Femur (tissue), 1 donor: ENCODE measurements at places on chromosomes 1 and 21.

- no peak for DNase-seq
Measured at GRCh38 chr1:207431508-207431907, 22.6 kb upstream of the CR2 start.

DNA sequence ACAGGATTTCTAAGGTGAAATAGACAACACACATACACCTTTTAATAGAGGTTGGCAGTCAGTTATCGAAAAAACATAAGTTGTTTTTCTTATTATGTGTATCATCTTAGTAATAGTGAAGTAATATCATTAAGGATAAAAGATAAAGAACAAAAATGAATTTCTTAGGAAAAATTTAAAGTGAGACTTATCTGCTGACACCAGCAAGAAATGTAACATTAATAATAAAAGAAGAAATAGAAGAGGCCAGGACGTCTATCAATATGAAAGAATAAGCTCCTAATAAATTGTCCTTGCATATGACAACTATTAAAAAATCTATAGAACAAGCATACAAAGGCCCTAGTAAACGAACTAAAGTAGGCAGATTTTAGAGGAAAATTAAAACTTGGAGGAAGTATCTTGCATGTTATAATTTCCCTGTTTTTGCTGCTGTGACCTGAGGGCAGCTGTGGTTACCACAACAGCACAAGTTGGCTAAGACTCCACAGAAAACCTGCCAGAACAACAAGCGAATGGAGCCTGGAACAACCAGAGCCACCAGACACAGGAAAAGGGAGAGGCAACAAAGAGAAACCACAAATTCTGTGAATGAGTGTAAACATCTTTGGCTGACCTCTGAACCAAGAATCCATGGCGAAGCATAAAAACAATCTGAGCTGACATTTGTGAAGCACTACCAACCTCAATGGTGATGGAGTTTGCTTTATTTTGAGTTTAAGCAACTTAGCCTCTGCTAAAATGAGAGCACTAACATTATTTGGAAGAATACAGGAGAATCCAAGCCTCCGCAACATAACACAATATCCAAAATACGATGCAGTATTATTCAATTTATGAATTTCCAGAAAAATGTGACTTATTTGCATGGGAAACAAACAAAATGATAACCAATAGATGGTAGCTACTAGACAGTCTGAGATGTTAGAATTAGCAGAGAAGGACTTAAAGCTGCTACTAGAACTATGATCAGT, 207.5 kb downstream of the KCNT2 start:
- peak; percentile 48 for DNase-seq

DNA sequence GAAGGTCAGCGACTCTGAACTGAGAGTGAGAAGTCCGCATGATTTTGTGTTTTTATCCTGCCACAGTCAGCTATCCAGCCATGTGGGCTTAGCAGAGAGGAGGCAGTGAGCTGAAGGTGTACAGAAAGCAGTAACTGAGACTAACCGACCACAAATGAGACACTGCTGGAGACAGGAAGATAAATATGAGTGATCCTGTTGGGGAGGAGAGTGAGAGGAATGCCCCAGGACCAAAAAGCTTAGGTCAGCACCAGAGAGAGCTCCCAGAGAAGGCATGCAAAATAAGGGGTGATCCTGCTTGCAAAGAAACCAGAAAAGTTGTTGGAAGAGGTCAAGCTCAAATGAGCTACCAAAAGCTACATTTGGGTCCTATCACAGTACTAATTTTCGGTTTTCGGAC, 63.7 kb downstream of the HLCS start:
- no peak for DNase-seq

GRCh38 chr1:228073061-228073856, 9.2 kb upstream of the ARF1 start:
- no peak for DNase-seq

GRCh38 chr1:214977110-214977509, 105.4 kb upstream of the KCNK2 start:
- no peak for DNase-seq

GRCh38 chr21:14321042-14321441, 61.9 kb downstream of the HSPA13 start:
- DNase-seq, result no peak

DNA sequence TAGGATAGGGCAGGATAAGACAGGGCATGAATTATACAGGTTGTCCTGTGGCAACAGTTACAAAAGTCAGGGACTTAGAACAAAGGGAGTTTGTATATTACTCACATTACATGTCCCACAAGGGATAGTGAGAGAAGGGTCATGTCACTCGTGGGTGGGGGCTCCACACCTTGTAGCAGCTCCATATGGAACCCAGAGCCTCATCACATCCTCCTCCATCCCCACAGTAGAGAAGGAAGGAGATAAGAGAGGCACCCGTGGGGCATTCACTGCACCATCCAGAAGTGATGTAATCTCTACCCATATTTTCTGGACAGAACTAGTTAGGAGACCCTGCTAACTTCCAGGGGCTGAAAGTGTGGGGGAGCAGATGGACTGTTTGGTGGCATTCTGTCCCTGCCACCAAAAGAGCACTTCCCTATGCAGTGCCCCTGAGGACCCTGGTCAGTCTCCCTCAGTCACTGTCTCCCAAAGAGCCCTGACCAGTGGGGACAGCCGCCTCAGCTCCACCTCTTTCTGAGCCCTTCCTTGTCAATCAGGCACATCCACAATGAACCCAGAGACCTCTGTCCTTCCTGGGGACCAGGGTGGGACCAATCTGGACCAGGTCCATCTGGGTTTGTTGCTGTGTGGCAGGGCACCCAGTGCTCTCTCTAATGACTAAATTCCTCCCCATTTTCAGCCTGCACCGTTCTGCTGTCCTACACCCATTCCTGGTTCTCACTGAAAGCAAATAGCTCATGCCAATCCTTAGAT, 154.8 kb upstream of the ETV3 start:
- DNase-seq, result no peak

GRCh38 chr1:216788671-216789070, 65.4 kb upstream of the ESRRG start:
- no peak for DNase-seq

GRCh38 chr1:7077136-7077535, 291.9 kb downstream of the CAMTA1 start:
- no peak for DNase-seq

- no peak for DNase-seq
Measured at GRCh38 chr1:38098101-38098847, 51.7 kb upstream of the POU3F1 start.

DNA sequence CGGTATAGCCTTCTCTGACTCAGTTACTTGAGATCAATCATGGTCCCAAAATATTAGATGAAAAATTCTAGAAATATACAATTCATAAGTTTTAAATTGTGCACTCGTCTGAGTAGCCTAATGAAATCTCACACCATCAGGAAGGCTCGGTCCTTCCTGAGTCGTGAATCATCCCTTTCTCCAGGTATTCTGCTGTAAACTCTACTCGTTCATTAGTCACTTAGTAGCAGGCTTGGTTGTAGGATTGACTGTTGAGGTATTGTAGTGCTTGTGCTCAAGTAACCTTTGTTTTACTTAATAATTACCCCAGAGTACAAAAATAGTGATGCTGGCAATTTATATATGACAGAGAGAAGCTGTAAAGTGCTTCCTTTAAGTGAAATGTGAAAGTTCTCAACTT, 238.7 kb downstream of the OLFM3 start:
- DNase-seq, result no peak

- no peak for DNase-seq
Measured at GRCh38 chr1:41591891-41592290, 107.4 kb upstream of the EDN2 start.

DNA sequence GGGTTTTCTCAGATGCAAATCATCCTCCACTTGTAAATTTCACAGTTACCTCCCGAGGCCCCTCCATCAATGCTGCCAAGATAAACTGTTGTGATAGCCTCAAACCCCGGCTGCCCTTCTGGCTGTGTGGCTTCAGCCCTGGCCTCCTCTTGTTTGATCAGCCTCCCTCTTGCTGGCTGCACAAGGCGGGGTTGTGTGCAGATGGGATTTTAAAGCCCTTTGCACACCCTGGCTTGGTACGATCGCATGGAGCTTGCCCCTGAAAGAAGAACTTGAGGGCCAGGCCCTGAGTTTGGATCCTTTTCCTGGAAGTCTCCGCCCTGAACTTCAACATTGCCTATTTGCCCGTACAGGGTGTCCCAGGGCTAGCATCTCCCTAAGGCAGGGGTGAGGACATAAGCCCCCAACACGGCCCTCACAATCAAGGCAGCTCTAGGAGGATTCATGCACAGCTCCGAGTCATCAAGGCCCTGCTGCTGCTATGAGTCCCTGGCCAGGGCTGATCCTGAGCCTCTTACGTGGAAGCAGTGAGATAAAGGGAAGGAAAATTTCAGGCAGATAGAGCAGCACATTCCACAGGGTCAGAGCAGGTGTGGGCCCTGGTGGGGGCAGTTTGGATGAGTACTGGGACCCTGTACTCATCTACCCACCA, 181.2 kb upstream of the VAMP3 start:
- no peak for DNase-seq

DNA sequence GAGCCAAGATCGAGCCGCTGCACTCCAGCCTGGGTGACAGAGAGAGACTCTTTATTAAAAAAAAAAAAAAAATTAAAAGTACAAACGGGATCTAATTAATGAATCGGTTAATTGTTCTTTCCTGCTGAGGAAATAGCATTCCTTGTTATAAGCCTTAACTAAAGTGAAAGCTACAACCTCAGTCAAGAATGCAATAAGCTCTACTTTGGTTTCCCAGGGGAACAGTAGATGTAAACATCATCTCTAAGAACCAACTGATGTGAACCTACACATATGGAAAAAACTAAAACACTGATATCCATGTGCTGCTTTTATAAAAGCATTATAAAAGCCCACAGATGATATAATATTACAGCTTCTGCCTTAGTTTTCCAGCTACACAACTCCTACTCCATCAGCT, 41.9 kb downstream of the LPGAT1 start:
- no peak for DNase-seq

GRCh38 chr1:107432108-107432507, 291.3 kb downstream of the NTNG1 start:
- no peak for DNase-seq

- DNase-seq, result peak; percentile 48
Measured at GRCh38 chr1:99544328-99544727, 101.6 kb upstream of the PALMD start.

- no peak for DNase-seq
Measured at GRCh38 chr1:147099192-147099591, 73.1 kb downstream of the PRKAB2 start.

GRCh38 chr1:153544453-153545066, 1.0 kb downstream of the S100A4 start:
- peak; percentile 24 for DNase-seq

- DNase-seq, result no peak
Measured at GRCh38 chr21:43353282-43354025, 73.5 kb downstream of the SIK1 start.

DNA sequence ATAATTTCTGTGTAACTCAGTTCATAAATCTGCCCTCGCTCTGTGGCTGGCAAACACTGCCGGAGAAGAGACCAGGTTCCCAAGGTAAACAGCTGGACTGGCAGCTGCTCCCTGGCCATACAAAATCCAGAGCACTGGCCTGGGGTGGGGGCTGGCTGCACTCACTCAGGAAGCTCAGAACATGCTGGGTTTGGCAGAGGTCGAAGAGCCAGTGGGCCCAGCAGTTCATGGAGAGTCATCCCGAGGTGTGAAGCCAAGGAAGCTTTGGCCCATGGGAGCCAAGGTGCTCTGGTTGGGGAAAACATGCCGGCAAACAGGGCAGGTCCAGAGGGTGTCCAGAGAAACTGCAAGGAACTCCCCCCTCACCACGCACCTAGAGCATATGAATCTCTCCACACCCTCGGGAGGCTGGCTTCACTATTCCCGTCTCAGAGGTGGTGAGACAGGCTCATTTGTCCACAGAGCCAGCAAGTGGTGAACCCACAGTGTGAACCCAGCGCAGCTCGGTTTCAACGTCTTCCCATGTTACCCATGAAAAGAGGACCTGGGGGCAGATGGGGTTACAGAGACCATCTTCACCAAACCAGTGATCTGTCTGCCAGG, 102.4 kb downstream of the DMRTB1 start:
- DNase-seq, result peak; percentile 69

GRCh38 chr1:179318491-179318890, 24.9 kb downstream of the SOAT1 start:
- no peak for DNase-seq

- DNase-seq, result no peak
Measured at GRCh38 chr21:37905291-37905690, 11.0 kb downstream of the KCNJ6 start.

- peak; percentile 85 for DNase-seq
Measured at GRCh38 chr1:153494976-153495535, 34.6 kb upstream of the S100A7 start.

- no peak for DNase-seq
Measured at GRCh38 chr1:208189183-208189582, 55.0 kb downstream of the PLXNA2 start.

DNA sequence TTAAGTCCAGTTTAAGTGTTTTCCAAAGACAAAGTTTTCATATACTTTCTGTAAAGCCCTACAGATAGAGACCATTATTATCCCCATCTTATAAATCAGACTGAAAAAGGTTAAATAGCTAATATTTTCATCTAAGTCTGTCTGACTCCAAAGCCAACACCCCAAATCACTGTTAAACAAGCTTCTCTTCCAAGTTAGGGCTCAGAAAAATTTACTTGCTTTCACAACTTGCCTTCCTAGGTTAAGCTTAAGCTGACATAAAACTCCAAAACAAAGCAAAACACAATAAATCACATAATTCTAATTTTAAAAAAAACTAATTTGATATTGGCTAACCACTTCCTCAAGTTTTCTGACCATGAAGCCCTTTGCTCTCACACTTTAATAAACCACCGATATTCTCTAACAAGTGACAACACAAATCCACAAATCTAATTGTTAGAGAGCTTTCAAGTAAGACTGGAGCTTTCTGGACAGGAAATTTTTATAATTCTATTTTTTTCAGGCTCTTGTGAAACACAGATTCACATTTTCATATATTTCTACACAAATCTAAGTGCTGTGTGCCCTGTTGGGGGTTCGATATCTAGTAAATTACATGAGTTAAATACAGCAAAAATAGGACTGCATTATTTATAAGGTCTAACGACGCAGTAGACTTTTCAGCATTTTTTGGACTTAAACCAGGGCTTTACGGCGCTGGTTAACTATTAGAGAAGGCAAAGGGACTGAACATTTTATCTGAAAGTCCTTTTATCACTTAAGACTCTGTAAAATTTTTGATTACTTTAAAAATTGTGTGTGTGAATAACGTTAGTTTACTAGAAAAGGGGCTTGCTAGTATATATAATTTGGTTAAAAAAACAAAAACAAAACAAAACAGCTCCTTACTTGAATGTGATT, 2.1 kb downstream of the GNG12 start:
- DNase-seq, result no peak

- no peak for DNase-seq
Measured at GRCh38 chr1:212215910-212216309, 69.3 kb upstream of the PPP2R5A start.

- DNase-seq, result no peak
Measured at GRCh38 chr1:156525856-156526489, 25.4 kb upstream of the MEF2D start.

GRCh38 chr1:219066631-219067349, 106.9 kb upstream of the LYPLAL1 start:
- no peak for DNase-seq

DNA sequence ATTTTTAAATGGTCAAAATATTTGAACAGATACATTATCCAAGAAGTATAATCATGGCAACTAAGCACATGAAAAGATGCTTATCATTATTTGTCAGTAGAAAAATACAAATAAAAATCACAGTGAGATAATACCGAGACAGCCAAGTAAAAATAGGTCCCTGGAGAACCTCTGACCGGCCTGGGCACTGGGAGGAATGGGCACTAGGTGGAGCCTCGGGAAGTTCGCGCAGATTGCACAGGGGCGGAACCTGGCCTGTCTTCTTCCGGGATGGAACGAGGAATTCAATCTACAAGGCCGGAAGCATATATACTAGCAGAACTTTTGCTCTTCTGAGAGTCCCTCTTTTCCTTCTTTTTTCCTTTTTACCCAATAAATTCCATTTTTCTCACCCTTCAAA, 148.5 kb upstream of the CHRM3 start:
- DNase-seq, result no peak
